ENCODE measurements at places on chromosomes 13 and 19. TPM values are rescaled to one million over a fixed set of nuclear protein-coding genes. Genes with fewer than 3 reads are reported as not detected.

- no peak for DNase-seq
- no peak overlapping the region for H3K4me3 ChIP-seq
- no peaks in the 10 kb centered on the region for H3K4me1 ChIP-seq
- no peaks in the 10 kb centered on the region for H3K36me3 ChIP-seq
- H3K27me3 ChIP-seq: peaks cover 71% of the 10 kb centered on the region
Observed at GRCh38 chr19:51456541-51457290, 1.5 kb downstream of the SIGLEC8 start.

DNA sequence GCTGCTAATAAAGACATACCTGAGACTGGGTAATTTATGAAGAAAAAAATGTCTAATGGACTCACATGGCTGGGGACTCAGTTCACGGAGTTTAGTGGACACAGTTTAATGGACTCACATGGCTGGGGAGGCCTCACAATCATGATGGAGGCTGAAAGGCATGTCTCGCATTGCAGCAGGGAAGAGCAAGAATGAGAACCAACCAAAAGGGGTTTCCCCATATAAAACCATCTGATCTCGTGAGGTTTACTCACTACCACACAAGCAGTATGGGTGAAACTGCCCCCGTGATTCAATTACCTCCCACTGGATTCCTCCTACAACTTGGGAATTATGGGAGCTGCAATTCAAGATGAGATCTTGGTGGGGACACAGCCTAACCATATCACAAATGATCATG, 1181.2 kb downstream of the PCDH9 start:
- no peak overlapping the region for H3K27ac ChIP-seq
- no peaks in the 10 kb centered on the region for H3K36me3 ChIP-seq
- DNase-seq: no peak
- no peaks in the 10 kb centered on the region for H3K27me3 ChIP-seq
- no peak overlapping the region for H3K4me3 ChIP-seq
- H3K4me1 ChIP-seq: no peaks in the 10 kb centered on the region

DNA sequence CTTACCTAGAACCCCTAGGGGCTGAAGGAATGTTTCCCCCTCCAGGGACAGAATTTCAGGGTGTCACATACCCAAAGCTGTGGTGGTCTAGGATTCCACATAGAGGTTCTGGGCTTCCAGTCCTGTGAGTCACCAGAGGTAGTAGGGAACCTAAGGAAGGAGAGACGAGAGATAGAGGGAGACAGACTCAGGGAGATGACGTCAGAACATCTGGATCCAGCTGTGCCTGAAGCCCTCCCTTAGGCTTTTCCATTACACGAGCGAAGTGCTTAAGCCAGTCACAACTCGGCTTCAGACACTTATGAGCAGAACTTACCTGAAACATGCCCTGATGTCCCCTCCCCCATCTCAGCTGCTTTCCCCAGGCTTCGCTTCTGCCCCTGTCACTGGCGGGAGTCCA, 11.8 kb upstream of the SELENOW start:
- H3K4me1 ChIP-seq: no peaks in the 10 kb centered on the region
- no peak overlapping the region for H3K27ac ChIP-seq
- H3K4me3 ChIP-seq: no peak overlapping the region
- no peak for DNase-seq
- H3K36me3 ChIP-seq: no peaks in the 10 kb centered on the region
- H3K27me3 ChIP-seq: no peaks in the 10 kb centered on the region

DNA sequence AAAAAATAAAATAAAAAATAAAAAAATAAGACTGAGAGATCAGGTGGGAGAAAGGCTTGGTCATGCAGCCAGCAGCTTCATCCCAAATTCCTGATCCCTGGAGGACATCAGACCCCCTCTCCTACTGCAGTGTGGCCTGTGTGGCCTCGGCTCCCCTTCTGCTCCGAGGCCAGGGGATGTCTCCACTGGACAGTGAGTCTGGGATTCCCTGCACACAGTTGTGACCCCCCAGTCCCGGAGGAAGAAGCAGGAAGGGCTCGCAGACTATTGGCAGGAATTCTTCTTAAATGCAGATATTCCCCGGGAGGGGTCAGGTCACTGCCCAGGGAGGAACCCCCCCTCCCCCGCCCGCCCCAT, 41.9 kb downstream of the ZNF627 start:
- no peak for DNase-seq
- H3K27me3 ChIP-seq: no peaks in the 10 kb centered on the region
- peaks cover 9% of the 10 kb centered on the region for H3K36me3 ChIP-seq
- H3K4me1 ChIP-seq: 0 out of 2 replicates have a peak, but pooled peaks cover 3% of the 10 kb centered on the region

DNA sequence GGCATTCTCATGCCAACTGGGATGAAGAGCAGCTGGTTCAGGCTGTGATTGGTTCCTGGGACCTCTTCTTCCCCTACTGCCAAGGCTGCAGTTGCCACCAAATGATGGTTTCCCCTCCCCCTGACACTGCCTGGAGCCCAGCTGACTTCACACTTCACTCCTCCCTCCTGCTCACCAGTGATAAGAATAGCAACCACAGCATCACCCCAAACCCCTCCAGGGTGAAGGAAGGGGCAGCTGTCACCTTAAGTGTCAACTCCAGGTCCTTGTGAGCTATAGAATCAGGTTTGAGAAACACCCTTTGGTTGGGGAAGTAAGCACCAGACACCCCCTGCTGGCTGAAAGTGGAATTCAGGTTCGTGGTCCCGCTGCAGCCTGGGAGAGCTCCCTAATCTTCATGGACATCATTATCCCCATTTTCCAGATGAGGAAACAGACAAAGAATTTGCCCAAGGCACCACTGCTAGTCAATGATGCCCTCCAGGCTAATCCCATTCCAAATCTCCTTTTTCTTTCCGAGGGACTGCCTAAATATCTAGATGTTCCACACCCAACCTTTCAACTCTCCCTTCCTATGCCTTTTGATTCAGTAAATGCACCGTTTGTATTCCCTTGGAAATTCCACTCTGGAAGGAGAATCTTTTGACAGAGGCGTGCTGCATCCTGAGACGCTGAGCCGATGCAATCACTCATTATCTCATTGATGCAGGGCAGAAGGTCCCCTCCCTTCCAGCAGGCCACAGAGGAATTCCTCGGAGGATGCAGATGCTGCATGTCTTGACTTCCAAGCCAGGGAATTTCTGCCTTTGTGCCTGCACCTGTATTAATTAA, 50.6 kb upstream of the UQCRFS1 start:
- H3K4me3 ChIP-seq: no peak overlapping the region
- H3K27ac ChIP-seq: no peak overlapping the region
- H3K36me3 ChIP-seq: no peaks in the 10 kb centered on the region

GRCh38 chr13:53250977-53251376, 222.4 kb downstream of the OLFM4 start:
- H3K36me3 ChIP-seq: no peaks in the 10 kb centered on the region
- no peak overlapping the region for H3K27ac ChIP-seq
- H3K4me1 ChIP-seq: no peaks in the 10 kb centered on the region
- no peaks in the 10 kb centered on the region for H3K27me3 ChIP-seq

DNA sequence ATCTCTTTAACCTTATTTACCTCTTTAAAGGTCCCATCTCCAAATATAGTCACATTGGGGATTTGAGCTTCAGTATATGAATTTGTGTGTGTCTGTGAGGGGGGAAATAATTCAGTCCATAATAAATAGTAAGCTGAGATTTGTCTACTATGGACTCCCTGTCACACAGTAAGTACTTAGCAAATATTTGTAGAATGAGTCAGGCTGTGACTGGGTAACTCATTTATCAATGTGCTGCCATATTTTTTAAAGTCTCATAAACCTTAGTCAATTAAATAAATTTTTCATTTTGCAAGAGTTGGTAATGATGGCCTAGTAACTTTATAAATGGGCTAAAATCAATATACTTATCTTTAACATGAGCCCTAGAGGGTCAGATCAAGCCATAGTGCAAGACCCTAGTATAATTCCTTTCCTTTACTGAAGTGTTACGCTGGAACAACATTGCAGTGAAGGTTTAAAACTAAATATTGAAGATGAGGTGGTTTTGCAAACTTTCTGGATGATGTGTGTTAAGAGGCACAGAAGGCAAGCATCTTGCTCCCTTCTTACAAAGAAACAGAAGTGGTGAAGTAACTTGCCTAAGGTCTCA, 305.1 kb downstream of the KCNRG start:
- peak overlapping the region; percentile 16 for H3K4me3 ChIP-seq
- no peaks in the 10 kb centered on the region for H3K36me3 ChIP-seq
- peak overlapping the region; percentile 94 for H3K27ac ChIP-seq

- no peaks in the 10 kb centered on the region for H3K36me3 ChIP-seq
- H3K27me3 ChIP-seq: no peaks in the 10 kb centered on the region
- DNase-seq: peak; percentile 10
- H3K4me3 ChIP-seq: no peak overlapping the region
- H3K27ac ChIP-seq: no peak overlapping the region
Observed at GRCh38 chr19:39325778-39326665, 5.4 kb upstream of the LRFN1 start.

DNA sequence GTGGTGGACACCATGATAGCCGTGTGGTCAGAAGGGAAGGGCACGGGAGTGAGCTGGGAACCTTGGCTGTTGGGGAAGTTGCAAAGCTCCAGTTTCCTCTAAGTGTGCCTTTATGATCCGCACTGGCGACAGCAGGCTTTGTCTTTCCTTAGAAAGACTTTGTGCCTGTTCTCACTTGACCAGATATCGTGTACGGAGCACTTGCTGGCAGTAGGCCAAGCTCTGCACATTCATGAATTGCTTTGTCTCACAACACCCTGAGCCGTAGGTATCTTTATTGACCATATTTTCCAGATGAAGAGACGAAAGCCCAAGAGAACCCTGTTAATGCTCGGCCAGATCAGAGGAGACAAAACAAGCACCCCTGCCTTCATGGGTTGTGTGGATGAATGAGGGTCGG, 15.1 kb downstream of the CUL4A start:
- H3K4me3 ChIP-seq: no peak overlapping the region
- peaks cover 3% of the 10 kb centered on the region for H3K36me3 ChIP-seq
- H3K4me1 ChIP-seq: no peaks in the 10 kb centered on the region
- H3K27me3 ChIP-seq: no peaks in the 10 kb centered on the region

- peak overlapping the region; percentile 45 for H3K4me3 ChIP-seq
- no peaks in the 10 kb centered on the region for H3K36me3 ChIP-seq
- H3K27ac ChIP-seq: peak overlapping the region; percentile 75
- H3K27me3 ChIP-seq: no peaks in the 10 kb centered on the region
- DNase-seq: peak; percentile 77
- H3K4me1 ChIP-seq: peaks cover 31% of the 10 kb centered on the region
Observed at GRCh38 chr13:47480121-47480520, 521.0 kb downstream of the SUCLA2 start.

GRCh38 chr19:57267291-57267690, 13.0 kb upstream of the ZNF460 start:
- no peaks in the 10 kb centered on the region for H3K27me3 ChIP-seq
- no peak overlapping the region for H3K27ac ChIP-seq

GRCh38 chr19:374183-374885, 29.7 kb upstream of the MIER2 start:
- 0 out of 2 replicates have a peak, but pooled peaks cover 15% of the 10 kb centered on the region for H3K27me3 ChIP-seq
- H3K4me3 ChIP-seq: no peak overlapping the region
- H3K4me1 ChIP-seq: no peaks in the 10 kb centered on the region
- H3K36me3 ChIP-seq: no peaks in the 10 kb centered on the region
- DNase-seq: peak; percentile 6
- no peak overlapping the region for H3K27ac ChIP-seq

- no peak overlapping the region for H3K27ac ChIP-seq
- no peaks in the 10 kb centered on the region for H3K4me1 ChIP-seq
- H3K4me3 ChIP-seq: no peak overlapping the region
- H3K36me3 ChIP-seq: no peaks in the 10 kb centered on the region
- DNase-seq: no peak
Observed at GRCh38 chr19:33254245-33254824, 28.7 kb upstream of the SLC7A10 start.

- H3K27me3 ChIP-seq: no peaks in the 10 kb centered on the region
- no peaks in the 10 kb centered on the region for H3K36me3 ChIP-seq
- no peak within 1 kb of the TSS for H3K4me3 ChIP-seq
- H3K4me1 ChIP-seq: no peaks in the 10 kb centered on the region
- no peak for DNase-seq
- no peak within 1 kb of the TSS for H3K27ac ChIP-seq
Observed at GRCh38 chr19:35134601-35135242, at the start of gene LGI4. Gene LGI4, minus strand, starts transcription at chr19:35135059. Its CDS starts 379 bp downstream, at chr19:35134680.

DNA sequence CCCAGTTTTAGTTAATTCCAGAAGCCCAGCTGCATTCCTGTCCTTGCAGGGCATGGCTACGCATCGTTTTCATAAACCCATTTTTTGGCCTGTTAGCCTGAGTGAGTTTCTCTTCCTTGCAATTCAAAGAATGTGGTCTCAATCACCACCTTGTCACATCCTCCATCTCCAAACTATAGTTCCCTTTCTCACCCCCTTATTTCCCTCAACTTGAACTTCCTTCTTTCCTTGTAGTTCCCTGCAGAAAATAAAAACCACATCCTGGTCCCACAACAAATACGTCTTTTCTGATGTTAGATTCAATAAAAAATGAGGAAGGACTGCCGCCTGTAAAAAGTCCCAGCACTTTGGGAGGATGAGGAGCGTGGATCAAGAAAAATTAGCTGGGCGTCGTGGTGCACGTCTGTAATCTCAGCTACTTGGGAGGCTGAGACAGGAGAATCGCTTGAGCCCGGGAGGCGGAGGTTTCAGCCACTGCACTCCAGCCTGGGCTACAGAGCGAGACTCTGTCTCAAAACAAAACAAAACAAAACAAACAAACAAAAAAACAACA, 13.2 kb downstream of the ADGRE3 start:
- no peak for DNase-seq
- no peaks in the 10 kb centered on the region for H3K4me1 ChIP-seq
- peaks cover 24% of the 10 kb centered on the region for H3K27me3 ChIP-seq

- H3K27me3 ChIP-seq: peaks cover 54% of the 10 kb centered on the region
- H3K36me3 ChIP-seq: no peaks in the 10 kb centered on the region
- DNase-seq: no peak
- no peak overlapping the region for H3K4me3 ChIP-seq
Observed at GRCh38 chr13:102128216-102128810, 273.5 kb downstream of the FGF14 start.

GRCh38 chr13:94119360-94119936, 360.0 kb downstream of the DCT start:
- H3K27me3 ChIP-seq: no peaks in the 10 kb centered on the region
- no peak overlapping the region for H3K27ac ChIP-seq
- DNase-seq: no peak
- no peak overlapping the region for H3K4me3 ChIP-seq

WDR87 gene
- total RNA-seq: not detected

MIR17HG gene
- total RNA-seq: 5.6 TPM

DKKL1 gene
- total RNA-seq: 4.2 TPM

CYP4F8 gene
- total RNA-seq: not detected

CLDN10 gene
- not detected for total RNA-seq

TTYH1 gene
- 1.1 TPM for total RNA-seq

OR7D2 gene
- not detected for total RNA-seq

FBN3 gene
- total RNA-seq: under 0.01 TPM
